ENCODE measurements at places on chromosomes 5 and 9.

GRCh38 chr5:149878371-149878770 lies 66.2 kb downstream of the PDE6A start:
- DNase-seq, result no peak

DNA sequence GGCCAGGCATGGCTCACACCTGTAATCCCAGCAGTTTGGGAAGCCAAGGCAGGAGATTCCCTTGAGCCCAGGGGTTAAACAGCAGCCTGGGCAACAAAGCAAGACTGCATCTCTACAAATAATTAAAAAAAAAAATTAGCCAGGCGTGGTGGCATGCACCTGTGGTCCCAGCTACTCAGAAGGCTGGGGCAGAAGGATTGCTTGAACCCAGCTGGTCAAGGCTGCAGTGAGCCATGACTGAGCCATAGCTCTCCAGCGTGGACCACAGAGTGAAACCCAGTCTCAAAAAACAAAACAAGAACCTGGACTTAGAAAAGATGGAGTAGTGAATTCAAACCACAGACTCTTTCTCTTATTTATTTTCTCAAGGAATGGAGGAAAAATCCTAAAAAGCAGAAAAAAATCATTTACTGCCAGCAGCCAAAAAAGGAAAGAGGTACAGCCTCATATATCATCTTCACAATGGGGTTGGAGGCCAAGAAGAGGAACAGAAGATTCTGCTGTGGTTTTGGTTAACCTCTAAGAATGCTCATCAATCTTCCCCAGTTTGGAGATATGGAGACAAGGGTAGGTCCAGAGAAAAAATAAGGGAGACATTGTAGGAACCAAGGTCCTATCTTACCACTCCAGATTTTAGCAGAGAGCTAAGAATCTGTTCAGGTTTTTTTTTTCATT lies 40.0 kb upstream of the MYO10 start:
- no peak for DNase-seq

- no peak for DNase-seq
Observed at GRCh38 chr5:139486201-139486600, 3.6 kb upstream of the STING1 start.

DNA sequence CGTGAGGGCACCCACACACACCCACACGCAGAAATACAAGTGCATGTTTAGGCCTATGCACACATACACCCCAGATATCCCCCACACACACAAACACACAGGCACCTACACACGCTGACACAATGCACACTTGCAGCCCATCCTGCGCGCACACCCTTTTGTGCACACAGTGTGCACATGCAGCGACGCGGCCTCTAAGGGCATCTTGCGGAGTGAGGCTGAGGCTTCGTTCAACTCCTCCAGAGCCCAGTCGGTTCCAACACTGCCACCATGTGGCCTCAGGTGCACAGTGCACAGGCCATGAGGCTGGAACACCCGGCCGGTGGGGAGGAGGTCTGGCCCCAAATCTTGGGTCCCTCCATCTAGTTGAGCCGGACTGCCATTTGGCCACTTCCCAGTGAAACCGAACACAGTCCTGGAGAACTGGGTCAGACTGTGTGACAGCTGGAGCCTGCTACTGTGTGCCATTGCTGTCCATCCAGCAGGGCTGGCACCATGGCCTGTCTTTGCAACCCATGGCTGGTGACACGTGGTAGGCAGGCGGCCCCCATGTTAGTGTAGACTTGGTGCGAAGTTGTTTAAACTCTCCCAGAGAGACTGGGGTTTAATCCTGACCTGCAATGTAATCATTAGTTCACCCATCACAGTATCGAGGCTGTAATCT lies 97.7 kb upstream of the MVB12B start:
- peak; percentile 45 for DNase-seq

- no peak for DNase-seq
Observed at GRCh38 chr5:78566747-78567425, 81.7 kb downstream of the LHFPL2 start.

DNA sequence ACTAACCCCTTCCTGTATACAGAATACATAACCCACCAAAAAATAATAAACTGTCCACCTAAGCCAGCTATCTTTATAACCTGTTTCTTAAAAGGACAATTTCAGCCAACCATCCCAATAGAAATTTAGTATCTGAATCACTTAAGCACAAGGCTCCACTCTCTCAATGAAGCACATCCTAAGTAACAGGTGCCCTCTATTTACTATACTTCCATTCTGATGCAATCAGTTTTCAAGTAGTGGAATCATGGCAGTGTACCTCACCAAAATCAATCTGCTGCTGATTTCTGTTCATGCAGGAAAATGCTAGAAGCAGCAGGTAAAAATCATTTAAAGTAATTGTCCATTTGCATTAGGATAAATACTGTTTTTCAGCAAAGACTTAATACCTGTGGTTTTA lies 4.8 kb downstream of the MTX3 start:
- no peak for DNase-seq

- no peak for DNase-seq
Observed at GRCh38 chr5:151509231-151509630, 61.8 kb downstream of the SLC36A1 start.

DNA sequence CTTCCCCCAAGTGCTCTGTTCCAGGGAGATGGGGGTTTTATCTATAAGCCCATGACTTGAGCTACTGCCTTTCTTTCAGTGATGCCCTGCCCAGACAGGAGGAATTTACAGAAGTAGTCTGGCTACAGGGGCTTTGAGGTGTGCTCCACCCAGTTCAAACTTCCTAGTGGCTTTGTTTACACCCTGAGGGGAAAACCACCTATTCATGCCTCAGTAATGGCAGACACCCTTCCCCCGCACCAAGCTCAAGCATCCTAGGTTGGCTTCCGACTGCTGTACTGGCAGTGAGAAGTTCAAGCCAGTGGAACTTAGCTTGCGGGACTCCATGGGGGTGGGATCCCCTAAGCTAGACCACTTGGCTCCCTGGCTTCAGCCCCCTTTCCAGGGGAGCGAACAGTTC lies 154.6 kb downstream of the IZUMO3 start:
- DNase-seq, result no peak

- DNase-seq, result peak; percentile 3
Observed at GRCh38 chr9:118522093-118523028, 818.2 kb downstream of the TLR4 start.

DNA sequence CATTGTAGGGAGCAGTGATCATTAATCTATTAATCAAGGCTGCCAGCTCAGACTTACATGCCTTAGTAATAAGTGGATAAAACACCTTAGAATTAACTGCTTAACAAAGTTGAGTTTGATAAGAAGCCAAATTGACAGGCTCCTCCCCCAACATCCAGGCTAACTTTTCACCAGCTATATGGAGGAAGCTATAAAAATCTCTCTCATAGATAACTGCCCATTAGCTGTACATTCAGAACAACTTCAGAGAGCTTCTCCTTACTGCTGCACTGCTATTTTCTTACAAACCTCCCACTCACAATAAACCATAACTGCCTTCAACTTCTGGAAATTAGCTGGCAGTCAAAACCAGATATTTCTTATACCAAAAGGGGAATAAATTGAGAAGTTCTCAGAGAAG lies 364.1 kb downstream of the PRELID2 start:
- DNase-seq, result no peak

GRCh38 chr5:168472329-168472728 lies 13.9 kb upstream of the RARS1 start:
- no peak for DNase-seq

- no peak for DNase-seq
Observed at GRCh38 chr5:74428275-74428674, 212.3 kb downstream of the ENC1 start.

- no peak for DNase-seq
Observed at GRCh38 chr5:140565024-140565779, 574 bp downstream of the SLC35A4 start.

GRCh38 chr9:74958587-74958986 lies 5.9 kb upstream of the C9orf40 start:
- no peak for DNase-seq

DNA sequence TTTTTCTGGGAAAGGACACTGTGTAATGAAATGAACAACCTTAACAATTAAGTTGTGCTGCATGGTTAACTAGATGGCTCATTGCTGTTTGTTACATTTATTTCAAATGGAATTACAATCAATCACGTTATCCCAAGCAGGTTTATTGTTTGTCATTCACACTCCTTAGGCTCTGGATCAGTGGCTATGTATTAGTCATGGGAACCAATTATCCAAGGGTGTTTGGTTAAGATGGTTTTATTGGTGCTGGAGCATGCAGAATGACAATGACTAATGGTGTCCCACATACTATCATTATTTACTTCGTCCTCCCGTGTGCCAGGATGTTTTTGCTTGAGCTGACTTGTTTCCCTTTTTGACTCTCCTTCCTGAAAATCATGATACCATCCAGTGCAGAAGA lies 10.6 kb upstream of the TRPC7 start:
- no peak for DNase-seq

DNA sequence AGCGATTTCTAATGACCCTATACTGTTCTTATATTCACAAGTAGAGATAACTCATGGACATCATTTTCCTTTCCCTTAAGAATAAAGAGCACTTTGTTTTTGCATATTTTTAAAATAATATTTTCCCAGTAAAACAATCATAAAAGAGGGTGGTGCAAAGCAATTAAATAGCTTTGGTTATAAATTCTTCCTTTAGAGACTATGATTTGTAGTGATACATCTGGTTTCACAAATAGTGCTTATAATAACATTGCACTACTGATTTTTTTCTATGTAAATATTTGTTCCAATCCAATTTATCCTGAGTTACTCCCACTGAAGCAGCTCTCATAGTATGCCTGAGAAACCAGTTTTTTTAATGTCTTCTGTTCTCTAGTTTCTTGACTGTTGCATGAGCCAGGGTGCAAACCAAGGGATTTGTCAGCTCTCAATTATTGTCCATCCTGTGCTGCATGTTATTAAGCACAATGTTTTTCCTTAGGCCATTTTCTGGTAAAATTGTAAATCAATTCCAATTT lies 74.7 kb downstream of the LURAP1L start:
- DNase-seq, result no peak

DNA sequence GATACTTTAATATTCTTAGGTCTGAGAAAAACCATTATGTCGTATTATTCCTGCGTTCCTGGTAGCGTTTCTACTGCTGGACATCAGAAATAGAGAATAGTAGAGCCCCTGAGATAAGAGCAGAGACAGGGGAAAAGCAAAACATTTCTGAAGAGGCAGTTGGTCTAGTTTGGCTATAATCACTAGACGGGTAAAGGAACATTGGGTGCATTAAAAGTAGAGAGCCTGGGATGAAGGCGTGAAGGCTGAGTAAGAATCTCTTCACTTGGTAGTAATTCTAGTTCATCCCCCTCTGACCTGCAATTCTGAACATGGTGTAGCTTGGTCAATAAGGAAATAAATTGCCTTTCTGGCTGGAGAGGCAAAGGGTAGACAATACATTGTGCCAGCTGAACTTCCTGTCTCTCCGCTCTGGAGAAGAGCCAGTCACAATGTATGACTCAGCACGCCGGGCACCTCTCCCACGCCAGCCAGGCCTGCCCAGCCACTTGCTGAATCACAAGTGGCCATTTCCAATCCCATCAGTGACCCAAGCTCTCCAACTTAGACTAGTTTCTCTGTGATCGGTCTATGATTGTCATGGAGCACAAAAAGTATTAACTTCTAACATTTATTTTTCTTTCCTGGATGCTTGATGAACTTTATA lies 75.4 kb downstream of the STK32A start:
- no peak for DNase-seq

DNA sequence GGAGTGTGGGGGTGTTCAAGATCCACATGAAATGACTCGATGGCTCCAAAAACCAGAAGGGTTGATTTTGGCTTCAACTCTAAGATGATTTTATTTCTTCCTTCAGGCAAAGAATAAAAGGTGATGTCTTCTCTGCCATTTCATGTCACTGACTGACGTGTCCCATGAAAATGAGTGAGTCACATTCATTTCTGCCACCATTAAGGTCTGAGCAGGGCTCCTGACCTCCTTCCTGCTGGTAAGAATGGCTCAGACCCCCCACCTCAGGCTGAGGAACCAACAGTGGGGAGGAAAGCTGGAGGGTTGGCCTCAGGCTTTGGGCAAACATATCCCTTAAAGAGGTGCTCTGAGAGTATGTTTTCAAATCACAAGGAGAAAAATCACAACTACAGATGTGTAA lies 53.9 kb upstream of the ZNF354A start:
- no peak for DNase-seq

DNA sequence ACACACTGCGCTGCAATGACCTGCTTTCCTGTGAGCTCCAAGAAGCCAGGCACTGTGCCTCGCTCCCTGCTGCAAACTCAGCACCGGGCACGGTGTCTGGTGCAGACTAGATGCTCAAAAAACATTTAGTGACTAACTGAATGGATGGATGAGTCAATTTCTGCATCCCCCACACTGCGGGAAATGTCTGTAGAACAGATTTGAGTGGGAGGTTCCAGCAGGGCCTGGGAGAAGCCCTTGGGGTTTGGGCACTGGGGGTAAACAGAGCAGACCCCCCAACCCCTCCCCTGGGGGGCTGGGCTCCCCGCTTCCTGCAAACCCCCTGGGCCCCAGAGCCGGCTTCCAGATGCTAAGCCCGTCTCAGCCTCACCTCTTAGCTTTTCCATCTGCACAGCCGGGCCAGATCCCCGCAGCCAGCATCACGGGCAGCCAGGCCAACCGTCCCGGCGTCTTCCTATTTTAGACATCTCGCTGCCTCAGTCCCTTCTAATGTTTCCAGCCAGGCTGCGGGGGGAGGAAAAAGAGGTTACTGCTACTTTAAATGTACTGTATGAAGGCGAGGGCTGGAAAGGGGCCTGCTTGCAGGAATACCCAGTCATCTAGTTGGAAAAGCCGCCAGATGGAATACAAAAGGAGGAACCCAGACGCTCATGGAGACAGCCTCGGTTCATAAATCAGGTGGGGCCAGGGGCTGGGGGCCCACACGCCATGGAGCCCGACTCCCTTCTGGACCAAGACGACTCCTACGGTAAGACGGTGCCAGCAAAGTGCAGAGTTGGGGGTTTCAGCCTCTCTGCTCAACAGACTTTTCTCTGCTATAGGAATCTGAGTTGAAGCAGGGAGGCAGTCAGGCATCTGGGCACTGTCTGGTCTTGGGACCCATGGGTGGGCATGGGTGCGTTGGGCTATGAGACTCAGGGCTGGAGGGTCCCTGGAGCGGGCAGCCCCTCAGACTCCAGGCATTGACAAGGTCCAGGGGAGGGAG lies 67.1 kb upstream of the GGTA1 start:
- peak; percentile 26 for DNase-seq

DNA sequence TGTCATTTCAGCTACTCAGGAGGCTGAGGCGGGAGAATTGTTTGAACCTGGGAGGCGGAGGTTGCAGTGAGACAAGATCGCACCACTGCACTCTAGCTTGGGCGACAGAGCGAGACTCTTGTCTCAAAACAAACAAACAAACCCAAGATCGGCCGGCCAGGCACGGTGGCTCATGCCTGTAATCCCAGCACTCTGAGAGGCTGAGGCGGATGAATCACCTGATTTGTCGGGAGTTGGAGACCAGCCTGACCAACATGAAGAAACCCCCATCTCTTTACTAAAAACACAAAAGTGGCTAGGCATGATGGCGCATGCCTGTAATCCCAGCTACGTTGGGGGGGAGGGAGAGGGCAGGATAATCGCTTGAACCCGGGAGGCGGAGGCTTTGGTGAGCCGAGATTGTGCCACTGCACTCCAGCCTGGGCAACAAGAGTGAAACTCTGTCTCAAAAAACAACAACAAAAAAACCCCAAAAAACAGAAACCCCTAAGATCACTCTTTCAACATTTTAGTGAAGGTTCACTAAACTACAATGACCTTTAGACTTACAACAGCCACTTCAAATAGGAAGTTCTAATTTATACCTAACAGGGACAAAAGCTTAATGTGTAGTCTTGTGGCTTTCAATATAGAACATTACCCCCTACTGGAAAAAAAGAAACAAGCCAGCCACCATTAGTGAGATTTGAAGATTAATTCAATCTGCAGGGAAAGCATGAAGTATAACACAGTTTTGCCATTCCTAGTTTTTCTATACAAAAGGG lies 7.0 kb downstream of the HSPA9 start:
- DNase-seq, result no peak
